ENCODE measurements at places on chromosomes 13 and 19. TPM values are rescaled to one million over a fixed set of nuclear protein-coding genes. Genes with fewer than 3 reads are reported as not detected.

Gene OR7D4
- not detected for total RNA-seq

- no peak for DNase-seq
These were observed 20.7 kb downstream of the RFC3 start for GRCh38 chr13:33838647-33839046.

- DNase-seq = no peak
These were observed 31.7 kb downstream of the ARHGAP35 start for GRCh38 chr19:46892252-46893179.

GRCh38 chr13:44305917-44306370 is 67.7 kb upstream of the SERP2 start:
- no peak for DNase-seq

DNA sequence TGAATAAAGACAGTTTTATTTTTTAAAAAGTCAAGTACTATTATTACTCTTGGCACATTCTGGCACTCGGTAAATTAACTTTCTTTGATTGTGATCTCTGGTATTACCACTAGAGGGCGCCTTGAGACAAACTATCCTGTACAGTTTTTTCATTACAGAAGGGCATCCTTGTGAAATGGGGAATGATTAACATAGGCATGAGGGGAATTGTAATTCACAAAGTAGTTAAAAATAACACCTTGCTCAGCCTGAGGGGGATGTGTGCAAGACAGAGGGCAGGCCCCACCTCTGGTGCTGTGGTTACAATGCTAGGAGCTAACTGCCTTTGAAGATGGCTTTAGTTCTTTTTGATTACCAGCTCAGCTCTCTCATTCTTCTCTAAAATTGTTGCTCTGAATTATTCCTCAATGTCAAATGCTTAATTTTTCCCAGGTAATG is 24.2 kb upstream of the C1QTNF9B start:
- DNase-seq = no peak

DNA sequence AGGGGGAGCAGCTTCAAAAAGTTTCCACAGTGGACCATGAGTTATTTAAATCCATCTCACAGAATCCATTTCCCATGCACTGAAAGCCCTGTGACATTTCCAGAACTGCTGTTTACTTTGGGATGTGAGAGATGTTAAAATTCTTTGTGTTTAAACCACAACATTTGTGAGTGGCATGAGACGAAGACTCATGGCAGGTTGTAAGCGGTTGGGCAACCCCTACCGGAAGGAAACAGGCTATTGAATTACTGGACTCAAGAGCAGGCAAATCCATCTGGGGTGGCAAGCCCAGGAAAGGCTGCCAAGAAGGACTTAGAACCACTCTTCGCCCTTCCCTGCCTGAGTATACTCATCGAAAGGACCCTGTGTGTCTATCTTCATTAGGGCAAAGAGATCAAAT is 22.3 kb upstream of the CLDN10 start:
- no peak for DNase-seq

- no peak for DNase-seq
These were observed 1730.9 kb downstream of the PCDH9 start for GRCh38 chr13:65499256-65499655.

GRCh38 chr13:112444416-112445399 is 68.6 kb downstream of the SPACA7 start:
- peak; percentile 7 for DNase-seq

Gene CASP14
- total RNA-seq = not detected

DNA sequence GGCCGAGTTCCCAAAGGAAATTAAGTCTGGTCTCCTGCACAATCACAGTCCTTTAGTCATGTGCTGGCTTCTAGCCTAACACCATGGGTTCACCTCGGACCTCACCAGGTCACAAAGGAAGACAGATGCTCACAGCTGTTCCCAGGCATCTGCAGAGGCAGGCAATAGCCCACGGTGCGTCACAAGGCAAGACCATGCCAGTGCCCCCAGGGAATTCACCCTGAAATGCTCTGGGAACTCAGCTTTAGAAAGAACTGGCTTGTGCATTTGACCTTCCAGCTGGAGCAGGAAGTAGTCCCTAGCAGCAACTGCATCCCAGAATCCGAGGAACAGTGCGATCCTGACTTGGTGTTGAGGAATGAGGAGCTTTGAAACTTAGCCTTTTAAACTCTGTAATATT is 96.8 kb upstream of the WASF3 start:
- no peak for DNase-seq

DNA sequence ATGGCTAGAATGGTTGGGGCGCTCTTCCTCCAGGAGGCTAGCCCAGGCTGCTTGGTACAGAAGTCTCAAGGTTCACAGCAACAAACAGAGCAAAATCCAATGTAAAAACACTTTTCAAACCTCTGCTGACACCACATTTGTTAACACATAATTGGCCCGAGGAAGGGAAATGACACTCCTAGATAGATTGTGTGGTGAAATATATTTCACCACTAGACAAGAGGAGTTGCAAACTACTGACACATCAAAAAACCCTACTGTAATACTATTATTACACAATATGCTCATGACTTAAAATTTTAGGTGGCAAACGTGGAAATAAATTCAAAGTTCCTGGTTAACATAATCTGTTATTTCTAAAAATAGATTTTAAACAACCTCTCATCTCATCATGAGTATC is 643.6 kb downstream of the PCDH9 start:
- DNase-seq = no peak

DNA sequence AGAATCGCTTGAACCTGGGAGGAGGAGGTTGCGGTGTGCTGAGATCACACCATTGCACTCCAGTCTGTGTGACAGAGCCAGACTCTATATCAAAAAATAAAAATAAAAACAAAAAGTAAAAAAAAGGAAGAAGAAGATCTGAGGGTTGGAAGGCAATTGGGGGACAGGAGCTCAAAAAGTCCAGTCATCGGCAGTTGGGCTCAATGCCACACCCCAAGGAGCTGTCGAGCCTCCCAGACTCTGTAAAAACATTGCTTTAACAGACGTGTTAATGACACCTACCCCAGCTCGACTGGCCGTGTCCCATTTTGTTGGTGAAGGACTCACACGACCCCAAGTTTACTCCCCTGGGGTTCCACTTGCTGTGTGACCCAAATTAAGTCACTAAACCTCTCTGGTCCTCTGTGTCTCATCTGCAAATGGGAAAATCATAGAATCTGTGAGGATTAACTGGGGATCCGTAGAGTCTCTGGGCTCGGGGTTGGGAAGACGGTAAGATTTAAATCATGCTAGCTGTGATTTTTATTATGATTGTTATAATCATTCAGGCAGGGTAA is 7.0 kb downstream of the GNA15 start:
- DNase-seq = no peak

- DNase-seq = no peak
These were observed 167.6 kb downstream of the B3GLCT start for GRCh38 chr13:31367410-31367809.

DNA sequence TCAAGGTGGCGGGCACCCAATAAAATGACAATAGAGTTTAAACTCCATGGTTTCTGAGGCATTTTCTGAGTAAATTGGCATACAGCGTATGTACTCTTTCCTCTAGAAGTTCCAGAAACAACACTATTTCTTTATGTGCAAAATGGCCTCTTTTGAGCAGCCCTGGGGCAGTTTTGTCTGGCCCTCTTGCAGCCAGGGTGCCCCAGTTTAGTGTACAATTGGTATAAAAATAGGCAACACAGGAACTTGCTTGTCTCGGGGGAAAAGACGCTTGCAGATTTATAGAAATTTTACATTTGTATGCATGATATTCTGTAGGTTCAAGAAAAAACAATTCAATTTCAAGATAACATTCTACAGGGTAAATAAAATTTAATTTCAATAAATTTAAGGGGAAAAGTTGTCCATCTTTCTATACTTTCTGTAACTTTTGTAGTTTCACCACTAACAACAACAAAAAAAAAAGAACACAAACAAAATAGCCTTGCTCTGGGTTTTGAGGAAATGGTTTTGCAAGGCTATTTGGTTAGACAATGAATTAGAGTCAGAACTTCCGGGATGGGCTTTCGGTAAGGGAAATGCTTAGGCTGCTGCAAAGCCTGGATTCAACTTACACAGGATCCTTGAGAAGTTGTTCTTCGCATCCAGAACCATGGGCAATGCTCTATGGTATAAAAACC is 45.3 kb downstream of the LRCH1 start:
- no peak for DNase-seq

DNA sequence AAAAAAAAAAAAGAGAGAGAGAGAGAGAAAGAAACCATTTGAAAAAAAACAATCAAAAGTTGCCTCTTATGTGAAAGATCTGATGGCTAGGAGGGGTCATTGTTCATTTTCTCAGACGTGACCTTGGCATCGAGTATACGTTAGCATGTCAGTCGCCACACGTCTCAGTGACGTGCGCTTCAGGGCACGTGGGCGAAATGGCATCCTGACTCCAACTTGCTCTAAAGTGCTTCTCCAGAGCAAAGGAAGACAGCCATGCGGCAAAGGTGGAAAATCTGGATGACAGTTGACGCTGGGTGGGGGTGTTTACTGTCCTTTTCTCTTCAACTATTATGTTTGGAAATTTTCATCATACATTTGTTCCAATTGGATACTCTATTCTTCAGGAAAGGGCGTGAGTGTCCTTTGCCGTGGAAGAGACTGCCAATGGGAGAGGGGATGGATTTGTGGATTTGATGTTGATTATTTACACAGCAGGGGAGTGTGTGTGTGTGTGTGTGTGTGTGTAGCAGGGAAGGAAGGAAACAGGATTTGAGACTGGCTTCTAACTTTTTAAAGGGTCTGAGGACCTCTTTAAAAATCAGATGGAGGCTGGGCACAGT is 25.0 kb downstream of the KLF2 start:
- DNase-seq = no peak

Gene ZNF562
- 35.3 TPM for total RNA-seq

DNA sequence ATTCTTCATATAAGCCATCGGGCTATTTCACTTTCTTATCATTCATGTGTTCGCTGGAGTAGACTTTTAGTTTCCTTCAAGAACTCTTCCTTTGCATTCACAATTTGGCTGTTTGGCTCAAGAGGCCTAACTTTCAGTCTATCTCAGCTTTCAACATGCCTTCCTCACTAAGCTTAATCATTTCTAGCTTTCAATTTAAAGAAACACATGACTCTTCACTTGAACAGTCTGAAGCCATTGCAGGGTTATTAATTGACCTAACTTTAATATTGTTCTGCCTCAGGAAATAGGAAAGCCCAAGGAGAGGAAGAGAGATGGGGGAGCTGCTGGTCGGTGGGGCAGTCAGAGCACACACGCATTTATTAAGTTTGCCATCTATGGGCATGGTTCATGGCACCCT is 158.1 kb downstream of the SUCLA2 start:
- no peak for DNase-seq

DNA sequence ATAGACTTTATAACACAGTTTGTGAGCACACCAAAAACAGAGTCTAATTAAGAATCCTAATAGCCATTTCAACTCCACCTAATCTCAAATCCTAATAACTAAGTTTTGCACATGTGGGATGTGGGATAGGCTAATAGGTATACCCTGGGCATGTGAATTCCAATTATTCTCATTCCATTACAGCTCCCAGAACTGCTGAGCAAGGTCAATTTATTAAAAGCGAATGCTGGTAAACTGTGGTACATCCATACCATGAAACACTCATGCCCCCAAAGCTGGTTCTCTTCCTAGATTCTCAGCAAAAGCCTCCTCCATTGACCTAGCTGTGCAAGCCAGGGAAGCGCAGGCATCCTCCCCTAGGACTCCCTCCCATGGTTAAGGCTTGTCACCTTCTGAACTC is 113.8 kb downstream of the USP12 start:
- no peak for DNase-seq

Gene PPM1N
- 3.5 TPM for total RNA-seq

DNA sequence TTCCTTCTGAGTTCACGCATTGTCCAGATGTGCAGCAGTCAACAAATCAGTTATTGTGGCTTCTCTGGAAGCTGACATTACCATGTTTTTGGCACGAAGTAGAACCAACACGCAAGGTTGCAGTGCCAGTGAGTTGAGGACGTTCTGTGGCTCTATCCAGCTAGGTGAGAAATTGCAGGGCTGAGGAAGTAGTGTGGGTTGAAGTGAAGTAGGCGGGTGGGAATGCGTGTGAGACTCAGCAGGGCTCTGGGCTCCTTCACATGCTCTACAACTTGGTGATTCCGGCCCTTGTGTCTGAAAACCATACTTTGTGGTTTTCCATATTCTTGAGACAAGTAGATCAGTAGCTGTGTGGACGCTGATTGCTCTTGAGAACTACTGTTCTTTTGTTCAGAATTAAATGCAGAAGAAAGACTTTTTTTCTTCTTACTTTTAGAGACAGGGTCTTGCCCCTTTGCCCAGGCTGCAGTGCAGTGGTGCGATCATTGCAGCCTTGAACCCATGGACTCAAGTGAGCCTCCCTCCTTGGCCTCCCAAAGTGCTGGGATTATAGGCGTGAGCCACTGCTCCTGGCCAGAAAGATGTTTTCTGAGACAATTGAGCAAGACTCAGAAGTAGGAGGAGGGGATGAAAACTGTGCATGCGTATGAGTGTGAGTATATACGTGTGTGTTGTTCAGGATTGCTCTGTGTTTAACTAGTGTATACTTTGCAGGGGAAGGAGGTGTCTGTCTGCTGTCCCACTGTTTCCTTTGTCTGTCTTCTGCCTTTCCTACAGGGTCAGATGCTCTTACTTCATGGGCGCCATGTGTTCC is 46.2 kb downstream of the GATAD2A start:
- peak; percentile 70 for DNase-seq

- no peak for DNase-seq
These were observed 36.9 kb downstream of the GAS6 start for GRCh38 chr13:113827021-113827420.

Gene COG6
- total RNA-seq = 25.5 TPM

DNA sequence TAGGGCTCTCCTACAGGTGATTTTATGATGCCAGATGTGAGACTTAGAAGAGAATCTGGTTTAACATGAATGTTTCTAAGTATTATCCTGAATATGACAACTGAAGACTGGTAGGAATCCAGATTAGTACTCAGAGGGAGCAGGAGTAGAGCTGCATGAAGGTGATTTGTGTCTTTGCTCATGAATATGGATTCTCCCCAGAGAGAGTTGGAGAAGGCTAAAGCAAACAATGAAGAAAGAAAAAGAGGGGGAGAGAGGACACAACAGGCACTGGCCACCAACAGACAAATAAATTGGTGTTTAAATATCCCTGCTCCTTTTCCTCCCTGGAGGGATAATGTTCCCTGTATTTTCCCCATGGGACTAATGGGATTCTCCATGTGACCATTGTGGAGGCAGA is 427.0 kb upstream of the KLF12 start:
- no peak for DNase-seq

DNA sequence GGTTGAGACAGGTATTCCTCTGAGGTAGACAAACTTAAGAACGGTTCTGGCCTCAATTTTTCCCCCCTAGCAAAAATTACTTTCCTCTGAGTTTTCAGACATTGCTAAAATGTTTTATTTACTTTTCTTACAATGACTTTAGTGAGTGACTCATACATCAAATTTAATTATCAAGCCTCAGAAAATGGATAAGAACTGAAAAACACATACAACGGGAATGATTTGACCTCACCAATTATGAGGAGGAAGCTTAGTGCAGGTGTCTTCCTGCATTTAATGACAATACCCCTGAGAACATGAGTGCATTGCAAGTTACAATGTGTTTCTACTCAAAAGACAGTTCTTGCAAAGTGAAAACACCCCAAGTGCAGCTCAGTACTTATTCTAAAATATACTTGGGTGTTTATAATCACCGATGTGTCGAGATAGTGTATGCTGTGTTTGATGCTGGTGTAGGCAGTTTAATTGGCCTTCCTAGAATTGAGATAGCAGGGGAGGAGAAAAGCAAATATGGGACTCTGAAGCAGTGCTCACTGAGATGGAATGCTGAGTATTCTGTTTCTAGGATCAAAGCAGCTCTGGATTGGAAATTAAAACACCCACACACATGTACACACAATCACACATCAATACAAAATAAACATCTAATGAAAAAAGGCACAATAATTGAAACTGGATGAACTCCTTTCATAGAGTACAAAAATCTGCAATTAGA is 189.5 kb upstream of the SLC10A2 start:
- no peak for DNase-seq

GRCh38 chr19:52516191-52516590 is 11.3 kb upstream of the ZNF808 start:
- DNase-seq = no peak

Measured in activated CD4-positive, alpha-beta memory T cell treated with anti-CD3 and anti-CD28 coated beads for 36 hours (primary cell).